Thoracic aorta (tissue), 2 donors: ENCODE measurements at places on chromosomes 16 and 17. TPM values are rescaled to one million over a fixed set of nuclear protein-coding genes. Genes with fewer than 3 reads are reported as not detected.

DNA sequence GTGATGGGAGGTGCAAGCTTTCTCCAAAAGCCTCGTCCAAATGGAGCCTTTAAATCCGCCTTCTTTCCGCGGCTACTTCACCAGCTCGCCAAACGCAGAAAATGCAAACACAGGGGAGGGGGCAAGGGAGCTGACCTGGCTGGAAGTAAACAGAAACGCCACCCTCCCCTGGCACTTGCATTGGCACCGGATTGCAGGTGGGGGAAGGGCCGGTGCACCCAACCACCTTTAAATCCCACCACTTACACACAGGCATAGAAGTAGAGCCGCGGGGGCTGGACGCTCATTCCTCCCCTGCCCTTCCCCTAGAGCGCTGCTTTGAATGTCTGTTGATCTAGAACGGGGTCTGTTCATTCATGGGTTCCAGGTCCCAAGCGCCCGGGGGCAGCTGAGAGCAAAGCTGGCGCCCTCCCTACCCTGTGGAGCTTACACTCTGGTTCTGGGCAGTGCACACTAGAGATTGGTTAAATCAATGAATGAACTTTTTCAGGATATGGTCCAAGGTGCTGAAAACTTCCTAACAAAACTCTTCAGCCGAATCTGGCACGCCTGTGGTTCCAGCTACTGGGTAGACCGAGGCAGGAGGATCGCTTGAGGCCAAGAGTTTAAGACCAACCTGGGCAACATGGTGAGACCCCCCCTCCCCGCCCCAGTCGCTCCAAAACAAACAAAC, 920 bp upstream of the ZCCHC14 start:
- no peak for DNase-seq

DNA sequence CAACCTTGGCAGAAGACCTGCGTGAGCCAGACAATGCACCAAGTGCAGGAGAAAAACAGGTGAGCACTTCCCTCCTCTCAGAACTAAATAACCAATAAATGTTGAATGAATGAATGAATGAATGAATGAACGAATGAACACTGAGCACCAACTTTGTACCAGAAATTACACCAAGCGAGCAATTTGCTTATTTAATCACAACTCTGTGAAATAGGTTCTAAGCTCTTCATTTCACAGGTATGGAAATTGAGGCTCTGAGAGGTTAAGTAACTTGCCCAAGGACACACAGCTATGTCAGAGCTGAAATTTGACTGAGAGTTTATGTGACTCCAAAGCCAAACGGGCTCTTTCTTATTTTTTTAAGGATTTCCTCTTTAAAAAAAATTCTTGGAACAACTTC, 38.0 kb downstream of the TMEM132E start:
- DNase-seq: no peak

GRCh38 chr17:13055131-13055530, 37.3 kb upstream of the ELAC2 start:
- no peak for DNase-seq

DNA sequence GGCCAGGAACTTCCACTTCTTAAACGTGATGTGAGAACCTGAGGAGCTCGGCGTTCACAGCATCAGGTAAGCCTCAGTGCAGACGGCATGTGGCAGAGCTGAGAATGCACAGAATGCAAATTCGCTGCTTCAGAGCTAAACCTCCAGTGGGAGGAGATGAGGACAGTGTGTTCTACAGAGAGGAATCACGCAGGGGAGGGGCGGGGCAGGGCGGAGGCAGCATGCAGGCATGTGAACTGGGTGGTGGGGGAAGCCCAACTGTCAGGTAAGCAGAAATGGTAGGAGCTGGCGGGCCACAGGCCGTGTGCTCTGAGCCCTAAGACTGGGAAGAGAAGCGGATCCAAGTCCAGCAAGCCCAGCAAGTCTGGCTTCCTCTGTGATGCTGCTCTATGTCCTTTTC, 94.7 kb downstream of the ZNF778 start:
- DNase-seq: no peak

- DNase-seq: no peak
Observed at GRCh38 chr16:800834-801511, 439 bp upstream of the GNG13 start.

GRCh38 chr17:31328160-31328535, 6.7 kb upstream of the EVI2A start:
- no peak for DNase-seq

DNA sequence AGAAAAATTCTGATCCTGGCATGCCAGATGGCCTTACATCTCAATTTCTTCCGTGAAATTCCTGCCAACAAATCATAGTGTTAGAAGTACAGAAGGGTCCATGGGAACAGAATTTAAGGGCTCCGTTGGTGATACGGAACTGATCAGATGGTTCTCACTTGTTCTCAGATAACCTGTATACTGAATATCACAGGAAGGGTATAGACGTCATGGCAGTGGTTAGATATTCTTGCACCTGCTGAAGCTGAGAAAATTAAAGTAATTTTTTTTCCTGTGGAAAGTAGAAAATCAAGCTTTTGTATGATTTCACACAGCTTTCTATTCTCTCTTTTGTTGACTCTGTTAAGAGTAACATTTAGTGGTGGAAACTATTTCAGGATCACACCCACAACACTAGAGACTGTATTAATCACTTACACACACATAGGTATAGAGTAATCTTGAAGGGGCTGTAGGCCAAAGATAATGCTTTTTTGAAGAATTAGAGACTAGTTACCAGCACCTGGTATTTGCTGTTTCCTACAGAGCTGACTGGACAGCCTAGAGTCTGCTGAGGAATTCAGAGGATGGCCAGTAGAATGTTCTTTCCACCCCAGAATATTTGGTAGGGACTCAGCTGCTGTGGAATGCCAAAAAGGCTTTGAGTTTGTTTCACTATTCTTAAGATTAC, 7.5 kb downstream of the TENT4B start:
- no peak for DNase-seq

DNA sequence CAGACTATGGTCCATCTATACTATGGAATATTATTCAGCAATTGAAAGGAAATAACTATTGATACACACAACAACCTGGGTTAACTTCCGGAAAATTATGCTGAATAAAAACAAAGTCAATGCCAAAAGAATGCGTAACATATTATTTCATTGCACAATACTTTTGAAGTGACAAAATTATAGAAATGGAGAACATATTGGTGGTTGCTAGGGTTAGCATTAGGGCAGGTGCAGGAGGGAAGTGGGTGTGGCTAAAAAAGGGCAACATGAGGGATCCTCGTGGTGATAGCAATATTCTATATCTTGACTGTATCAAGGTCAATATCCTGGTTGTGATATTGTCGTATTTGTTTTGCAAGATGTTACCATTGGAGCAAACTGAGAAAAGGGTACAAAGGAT, 34.9 kb downstream of the PIK3R5 start:
- no peak for DNase-seq

GRCh38 chr16:49567950-49568349, 194.3 kb downstream of the C16orf78 start:
- no peak for DNase-seq

DNA sequence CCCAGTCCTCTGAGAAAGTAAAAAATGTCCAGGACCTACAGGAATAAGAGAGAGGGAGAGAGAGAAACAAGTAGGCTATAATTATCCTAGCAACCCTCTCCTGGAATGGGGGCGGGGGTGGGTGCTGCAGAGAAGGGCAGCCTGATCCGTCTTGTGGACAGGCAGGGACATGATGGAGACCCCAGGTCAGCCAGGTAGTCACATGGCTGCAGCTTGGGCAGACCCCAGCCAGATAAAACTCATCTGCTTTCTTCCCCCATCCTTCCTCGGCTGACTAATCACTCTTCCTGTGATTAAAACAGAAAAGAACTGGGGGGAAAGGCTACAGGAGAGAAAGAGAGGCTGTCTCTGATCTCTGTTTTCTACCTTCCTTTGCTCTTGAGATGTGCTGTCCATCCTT, 32.6 kb downstream of the COPZ2 start:
- no peak for DNase-seq

DNA sequence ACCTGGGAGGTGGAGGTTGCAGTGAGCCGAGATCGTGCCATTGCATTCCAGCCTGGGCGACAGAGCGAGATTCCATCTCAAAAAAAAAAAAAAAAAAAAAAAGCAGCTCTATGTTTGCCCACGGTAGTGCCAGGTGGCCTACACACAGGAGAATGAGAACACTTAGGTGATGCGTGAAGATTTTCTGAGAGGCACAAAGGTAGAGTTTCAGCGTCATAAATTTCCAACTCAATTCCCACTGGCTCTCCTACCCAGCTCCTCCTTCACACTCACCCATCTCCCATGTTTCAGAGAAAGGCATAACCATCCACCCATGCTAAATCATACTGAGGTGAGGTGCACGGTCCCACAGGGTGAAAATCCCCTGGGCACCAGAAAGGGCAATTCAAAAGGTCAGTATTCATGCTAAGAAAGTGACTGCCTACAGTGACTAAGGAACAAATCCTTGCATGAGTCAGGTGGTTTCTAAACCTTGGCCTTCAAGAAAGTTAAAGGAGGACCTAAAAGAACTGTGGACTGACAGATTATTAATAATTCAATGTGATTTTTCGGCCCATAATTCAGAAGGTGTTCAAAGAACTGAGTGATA, 4.8 kb downstream of the DCAKD start:
- no peak for DNase-seq

GRCh38 chr16:24119807-24120206, 136.3 kb upstream of the CACNG3 start:
- no peak for DNase-seq

GRCh38 chr17:79829457-79829856, 9.8 kb downstream of the CBX4 start:
- DNase-seq: no peak

DNA sequence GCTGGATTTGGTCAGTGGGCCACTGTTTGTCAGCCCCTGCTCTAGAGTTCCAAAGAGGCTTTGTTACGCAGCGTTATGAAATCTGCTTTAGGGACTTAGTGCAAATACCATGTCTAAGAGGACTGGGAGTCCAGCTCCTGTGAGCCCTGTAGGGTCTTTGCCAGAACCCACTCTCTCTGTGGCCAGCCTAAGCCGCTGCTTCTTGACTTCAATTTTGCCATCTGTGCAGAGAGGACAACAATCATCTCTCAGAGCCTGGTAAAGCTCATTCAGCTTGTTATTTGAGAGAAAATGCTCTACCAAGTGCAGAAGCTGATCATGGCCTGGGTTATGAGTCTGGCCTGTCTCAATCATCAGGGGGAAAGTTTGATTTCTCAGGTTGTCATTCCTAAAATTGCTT, 17.9 kb downstream of the CA10 start:
- no peak for DNase-seq

DNA sequence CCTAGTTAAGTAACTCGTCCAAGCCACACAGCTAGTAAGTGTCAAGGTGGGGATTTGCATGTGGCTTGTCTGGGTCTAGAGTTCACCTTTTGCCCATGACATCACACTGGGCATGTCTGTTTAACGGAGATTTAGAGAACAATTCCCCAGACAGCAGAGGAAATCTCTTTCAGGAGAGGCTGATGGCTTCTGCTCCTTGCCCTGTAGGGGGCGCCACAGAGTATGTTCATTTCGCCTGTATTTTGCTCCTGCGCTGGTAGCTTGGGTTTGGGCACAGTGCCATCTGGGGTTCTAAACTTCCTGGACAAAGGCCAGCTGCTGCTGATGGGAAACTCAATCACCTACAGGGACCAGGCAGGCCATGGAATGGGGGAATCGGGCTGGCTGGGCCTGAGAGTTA, 20.4 kb downstream of the OTOA start:
- DNase-seq: no peak

DNA sequence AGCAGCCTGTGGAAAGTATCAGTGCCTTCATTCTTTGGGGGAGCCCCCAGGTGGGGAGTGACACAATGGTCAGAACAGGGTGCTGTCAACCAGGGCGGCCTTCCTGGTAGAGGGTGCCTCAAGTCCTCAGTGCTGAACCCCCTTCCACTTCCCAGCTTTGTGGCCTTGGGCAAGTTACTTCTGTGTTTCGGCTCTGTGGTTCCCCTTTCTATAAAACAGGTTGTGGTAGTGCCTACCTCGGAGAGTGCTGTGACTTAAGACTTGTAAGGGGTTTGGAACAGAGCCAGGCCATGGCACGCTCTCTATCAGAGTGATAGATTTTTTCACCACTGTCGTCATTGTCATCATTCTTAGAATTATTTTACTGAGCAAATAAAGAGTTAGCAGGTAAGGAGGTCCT, 141.1 kb downstream of the CCDC182 start:
- no peak for DNase-seq

DNA sequence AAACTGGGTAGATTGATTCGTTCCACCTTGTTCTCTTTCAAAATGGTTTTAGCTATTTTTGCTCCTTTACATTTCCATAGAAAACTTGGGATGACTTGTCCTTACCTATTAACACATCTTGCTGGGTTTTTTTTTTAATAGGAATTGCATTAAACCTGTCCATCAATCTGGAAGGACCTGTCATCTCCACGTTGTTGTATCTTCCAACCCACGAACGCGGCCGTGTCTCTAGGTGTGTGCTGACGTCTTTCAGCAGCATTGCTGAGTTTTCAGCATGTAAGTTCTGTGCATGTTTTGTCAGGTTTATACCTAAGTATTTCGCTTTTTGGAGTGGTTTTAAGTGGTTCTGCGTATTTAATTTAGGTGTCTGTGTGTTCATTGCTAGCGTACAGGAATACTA, 60.4 kb upstream of the GNG13 start:
- no peak for DNase-seq

DNA sequence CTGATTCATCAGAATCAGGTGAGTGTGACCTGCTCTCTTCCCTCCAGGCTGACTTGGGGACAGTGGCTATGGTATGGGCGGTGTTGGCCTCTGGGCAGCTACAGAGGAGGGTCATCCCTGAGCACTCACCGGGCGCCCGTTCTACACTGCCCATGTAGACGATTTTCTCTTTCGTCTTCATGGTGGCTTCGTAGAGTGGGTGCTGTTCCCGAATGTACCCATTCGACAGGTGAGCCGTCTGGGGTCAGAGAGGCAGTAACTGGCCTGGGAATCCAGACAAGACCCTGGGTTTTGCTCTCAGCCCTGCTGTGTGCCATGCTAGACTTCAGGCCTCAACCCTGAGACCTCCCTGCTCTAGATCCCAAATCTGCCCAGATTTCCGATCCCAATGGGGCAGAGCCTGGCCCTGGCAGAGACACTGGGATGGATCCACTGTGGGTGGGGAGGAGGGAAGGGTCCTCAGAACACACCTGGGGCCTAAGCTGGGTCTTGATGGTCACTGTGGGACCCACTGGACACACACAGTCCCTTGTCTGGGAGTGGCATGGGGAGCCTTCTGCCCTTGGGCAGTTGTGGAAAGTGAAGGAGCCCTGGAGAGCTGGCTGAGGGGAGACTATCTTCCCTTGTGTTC, 13.2 kb downstream of the USP6 start:
- DNase-seq: no peak

GRCh38 chr17:39782980-39783379, 45.2 kb downstream of the GRB7 start:
- no peak for DNase-seq

DNA sequence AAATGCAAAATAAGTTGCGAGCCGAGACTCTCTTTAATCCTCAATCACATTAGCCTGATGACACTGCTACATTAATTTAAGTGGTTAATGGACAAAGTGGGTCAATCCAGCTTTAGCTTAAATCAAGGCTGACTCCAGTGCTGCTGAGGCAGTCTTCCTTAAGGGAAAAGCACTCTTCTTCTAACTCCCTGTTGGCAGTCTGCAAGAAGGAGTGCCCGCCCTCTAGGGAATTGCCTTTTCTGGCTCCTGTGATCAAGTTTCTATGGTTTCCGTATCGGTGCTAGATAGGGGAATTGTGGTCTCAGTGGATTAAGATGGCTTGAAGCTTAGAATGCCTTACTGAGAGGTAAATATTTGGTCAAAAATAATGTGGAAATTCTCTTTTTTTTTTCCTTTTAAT, 41.0 kb downstream of the HS3ST3B1 start:
- no peak for DNase-seq

The STX1B gene
- 0.68 TPM for total RNA-seq

The EPOP gene
- 0.54 TPM for total RNA-seq

The MYH1 gene
- total RNA-seq: not detected

The NTN1 gene
- 79.0 TPM for total RNA-seq
